ENCODE measurements at places on chromosomes 13 and 19.

DNA sequence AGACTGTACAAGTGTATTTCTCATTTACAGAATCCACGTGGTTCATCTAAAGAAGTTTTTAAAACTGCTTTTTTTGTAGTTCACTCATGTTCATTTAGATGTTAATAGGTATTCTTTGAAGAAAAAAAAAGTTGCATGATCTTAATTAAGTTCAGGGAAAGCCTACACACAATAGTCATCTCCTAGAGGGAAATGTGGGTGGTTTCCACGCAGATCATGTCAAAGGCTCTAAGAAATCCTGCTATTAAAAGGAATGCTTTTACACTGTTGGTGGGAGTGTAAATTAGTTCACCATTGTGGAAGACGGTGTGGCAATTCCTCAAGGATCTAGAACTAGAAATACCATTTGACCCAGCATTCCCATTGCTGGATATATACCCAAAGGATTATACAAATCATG lies 312.3 kb downstream of the GPC5 start:
- no peak for DNase-seq

- DNase-seq: no peak
These were observed 4.2 kb upstream of the B3GLCT start for GRCh38 chr13:31195616-31196015.

GRCh38 chr13:50094615-50095293 lies 79.5 kb downstream of the KCNRG start:
- no peak for DNase-seq

DNA sequence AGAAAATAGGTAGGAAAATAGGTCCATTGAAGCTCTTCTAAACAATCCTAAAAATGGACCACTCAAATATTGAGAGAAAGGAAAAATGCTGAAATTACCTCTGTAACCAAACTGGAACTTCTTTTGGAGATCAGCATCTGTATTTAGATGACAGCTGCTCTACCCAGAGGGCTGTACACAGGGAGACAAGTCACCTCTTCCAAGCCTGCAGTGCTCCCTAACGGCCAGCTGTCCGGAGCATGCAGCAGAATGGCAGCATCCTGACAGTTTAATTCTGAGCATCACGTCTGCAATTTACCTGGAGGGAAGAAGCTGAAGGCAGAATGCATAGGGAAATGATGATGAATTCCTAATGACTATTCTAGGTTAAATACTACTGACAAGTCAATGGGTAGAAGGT lies 62.8 kb upstream of the DIAPH3 start:
- no peak for DNase-seq

DNA sequence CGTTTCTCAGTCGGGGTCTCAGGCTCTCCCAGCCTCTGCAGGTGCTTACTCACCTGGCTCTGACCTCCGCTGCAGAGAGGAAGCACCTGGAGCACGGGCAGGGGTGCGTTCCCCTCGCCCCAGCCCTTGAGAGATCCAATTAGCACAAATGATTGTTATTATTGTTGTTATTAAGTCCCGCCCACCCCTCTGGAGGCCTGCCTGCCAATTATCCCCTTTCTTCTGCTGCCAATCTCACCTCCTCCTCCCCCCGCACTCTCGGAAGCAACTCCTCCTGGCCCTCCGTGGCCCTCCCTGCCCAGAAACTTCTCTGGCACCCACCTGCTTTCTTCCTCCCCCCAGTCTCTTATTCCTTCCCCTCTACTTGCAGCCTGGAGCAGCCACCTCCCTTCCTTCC lies 8.8 kb downstream of the ZNF787 start:
- DNase-seq: no peak

DNA sequence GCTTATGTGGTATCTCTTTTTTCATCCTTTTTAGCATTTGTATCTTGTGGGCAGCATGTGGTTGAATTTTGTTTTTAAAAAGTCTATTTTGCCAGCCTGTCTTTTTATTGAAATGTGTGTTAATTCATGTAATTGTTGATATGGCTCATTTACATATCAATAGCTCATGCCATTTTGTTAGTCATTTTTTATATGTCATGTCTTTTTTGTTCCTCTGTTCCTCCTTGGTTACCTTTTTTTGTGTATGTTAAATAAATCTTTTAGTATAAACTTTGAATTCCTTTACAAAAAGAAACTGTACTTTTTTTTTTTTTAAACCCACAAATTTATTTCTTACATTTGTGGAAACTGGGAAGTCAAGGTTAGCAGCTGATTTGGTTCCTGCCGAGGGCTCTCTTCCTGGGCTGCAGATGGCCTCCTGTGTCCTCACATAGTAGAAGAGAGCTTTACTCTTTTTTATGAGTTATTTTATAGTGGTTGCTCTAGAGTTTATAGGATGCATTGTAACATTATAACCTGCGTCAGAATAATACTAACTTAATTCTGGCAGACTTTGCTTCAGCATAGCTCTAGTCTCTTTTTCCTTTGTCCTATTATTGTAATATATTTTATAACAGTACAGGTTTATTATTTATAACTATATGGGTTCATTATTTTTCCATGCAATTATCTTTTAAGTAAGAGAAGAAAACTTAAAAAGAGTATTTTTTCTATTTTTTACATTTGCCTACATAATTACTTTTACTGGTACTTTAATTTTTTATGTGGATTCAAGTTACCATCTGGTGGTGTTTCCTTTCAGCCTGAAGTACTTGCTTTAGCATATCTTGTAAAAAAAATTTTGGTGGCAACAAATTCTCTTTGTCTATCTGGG lies 86.3 kb downstream of the URI1 start:
- no peak for DNase-seq

DNA sequence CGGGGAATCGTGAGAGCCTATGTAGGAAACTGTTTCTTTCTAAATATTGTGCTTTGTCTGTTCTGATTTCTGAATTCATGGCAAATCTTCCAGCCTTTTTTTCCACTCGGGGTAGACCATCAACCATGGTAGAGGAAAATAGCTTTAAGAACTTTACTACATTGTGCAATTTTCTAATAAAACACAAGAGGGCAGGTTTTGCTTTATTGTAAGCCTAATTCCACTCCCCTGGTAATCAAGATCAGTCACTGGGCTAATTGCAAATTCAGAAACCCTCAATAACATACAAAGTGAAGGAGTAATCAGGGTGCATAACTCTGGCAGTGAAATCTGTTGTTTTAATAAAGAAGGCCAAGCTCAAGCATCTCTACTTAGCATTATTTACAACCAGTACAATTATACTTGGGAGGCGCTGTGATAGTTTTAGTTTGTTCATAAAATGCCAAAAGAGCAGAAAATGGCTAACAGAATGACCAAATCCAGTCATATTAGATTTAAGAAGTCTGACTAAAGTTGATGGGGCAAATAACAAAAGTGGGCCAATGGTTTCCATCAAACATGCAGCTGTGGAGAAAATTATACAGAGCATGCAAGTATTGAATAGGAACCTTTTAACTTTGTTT lies 43.8 kb downstream of the DCT start:
- DNase-seq: no peak

DNA sequence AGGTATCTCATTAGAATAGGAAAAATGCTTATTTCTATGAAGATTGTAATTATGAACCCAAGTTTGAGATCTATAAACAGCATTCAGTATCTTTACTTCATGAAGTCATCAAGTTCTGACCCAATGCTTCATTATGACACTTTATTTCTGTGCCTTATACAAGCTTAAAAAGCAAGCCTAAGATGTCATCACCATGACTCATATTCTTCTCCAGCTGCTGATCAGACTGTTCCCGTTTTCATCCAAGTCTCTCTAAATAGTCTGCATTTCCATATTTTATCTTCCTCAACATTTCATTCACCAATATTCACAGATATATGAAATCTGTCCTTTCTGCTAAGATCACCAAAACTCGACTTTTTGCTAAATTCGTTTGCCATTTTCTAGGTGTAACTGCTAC lies 1247.2 kb upstream of the PRR20A start:
- DNase-seq: no peak

DNA sequence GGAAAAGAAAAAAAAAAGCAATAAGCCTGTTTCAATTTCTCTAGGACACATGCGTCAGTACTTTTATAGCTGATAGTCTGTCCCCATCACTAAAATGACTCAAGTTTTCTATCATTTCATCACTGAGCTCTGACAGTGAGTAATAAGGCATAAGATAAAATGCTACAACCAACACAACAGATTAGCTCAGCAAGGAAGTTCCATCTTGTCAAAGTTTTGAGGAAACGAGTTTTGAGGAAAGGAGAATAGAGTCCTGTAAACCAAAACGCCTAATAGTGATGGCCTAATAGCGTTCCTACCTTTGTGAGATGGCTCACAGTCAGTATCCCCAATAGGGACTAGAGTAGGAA lies 145.1 kb downstream of the LACC1 start:
- no peak for DNase-seq

DNA sequence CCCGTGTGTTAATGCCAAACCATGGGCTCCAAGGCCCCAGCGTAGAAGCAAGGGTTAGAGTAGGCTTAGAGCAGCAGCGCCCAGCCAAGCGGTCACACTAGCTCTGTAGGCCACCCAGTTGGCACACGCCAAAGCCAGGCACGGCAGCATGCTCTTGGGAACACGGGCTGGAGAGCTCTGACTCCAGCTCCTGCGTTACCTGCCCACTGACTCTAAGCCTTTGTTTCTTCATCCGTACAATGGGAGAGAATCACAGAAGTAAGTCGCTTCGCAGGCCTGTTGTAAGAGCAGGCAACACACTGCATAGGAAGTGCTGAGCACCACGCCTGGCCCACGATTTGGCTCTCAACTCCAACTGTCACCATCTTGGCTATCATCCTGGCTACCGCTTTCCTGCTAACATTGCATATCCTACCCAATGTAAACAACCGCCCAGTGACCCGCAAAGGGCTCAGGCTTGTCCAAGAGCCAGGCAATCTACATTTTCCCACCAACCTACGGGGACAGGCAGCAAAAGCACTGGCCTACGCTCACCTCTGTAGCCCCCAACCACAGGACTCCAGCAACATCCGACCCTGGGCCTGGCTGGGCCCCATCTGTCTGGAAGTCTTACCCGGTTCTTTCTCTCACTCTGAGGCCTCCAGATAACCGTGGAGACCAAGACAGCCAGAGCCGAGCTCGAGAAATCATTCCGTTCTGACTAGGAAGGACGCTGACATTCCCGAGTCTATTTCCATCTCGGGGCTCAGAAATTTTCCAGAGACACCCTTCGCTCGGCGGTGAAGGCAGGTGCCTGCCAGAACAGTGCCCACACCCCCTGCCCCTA lies 91.5 kb upstream of the ZNF507 start:
- no peak for DNase-seq

DNA sequence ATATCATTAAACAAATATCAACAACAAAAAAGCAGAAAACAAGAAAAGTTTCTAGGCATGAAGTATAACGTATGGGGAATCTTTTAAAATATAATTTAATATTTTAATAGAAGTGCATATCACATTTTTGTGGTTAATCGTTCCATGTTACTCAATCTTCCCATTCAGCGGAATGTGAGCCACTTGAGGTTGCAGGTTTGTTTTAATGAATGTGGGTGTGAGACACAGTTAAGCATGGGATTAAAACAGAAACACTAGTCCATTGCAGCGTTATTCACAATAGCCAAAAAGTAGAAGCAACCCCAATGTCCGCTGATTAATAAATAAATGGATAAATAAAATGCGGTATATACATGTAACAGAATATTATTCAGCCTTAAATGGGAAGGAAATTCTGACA lies 146.0 kb downstream of the NDFIP2 start:
- DNase-seq: no peak

DNA sequence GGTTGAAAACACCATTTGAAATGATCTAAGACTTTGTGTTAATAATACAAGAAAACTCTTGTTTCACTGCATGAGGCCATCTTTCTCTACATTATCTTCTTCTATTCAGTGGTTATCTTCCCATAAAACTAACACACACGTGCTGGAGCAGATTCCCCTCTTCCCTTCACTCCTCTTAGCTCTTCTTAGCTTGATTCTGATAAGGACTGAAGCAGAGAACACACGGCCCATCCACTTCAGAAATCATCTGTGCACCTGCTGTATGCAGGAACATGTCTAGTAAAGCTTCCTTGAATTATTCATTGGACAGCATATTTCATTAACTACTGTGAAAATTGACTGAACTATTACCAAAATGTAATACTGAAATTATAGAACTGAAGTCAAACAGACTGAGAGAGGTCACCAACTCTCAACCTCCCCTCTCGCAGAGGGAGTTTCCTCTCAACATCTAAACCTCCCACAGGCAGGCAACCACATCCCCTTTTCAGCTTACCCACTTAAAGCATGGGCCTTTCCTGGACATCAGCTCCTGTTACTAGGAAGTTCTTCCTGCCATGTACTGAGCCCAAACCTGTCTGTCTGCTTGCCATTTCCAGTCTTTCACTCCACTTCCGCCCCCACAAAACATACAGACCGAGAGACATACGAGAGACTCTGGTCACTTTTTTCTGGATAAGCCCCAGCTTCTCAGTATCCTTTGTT lies 113.9 kb downstream of the CRYL1 start:
- DNase-seq: no peak

GRCh38 chr13:56837161-56837560 lies 303.6 kb upstream of the PRR20A start:
- DNase-seq: no peak

GRCh38 chr19:41915021-41915775 lies 13.1 kb downstream of the ERFL start:
- no peak for DNase-seq

GRCh38 chr13:114002771-114003321 lies 29.0 kb upstream of the C13orf46 start:
- DNase-seq: no peak

DNA sequence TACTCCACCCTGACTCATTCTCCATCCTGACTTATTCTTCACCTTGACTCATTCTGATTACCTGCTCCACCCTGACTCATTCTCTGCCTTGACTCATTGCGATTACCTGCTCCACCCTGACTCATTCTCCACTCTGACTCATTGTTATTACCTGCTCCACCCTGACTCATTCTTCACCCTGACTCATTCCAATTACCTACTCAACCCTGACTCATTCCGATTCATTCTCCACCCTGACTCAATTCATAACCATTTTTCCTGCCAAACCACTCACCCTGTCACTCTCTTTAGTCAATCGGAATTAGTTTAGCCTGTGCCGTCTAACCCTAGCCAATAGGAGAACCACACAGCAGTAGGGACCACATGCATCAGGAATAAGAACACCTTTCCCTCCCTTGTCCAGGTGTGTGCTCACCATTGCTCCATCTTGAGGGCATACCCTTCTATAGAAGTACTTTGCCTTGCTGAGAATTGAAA lies 1227.4 kb upstream of the PCDH20 start:
- DNase-seq: no peak

- no peak for DNase-seq
These were observed 521.9 kb downstream of the DIAPH3 start for GRCh38 chr13:59641817-59642216.

- no peak for DNase-seq
These were observed 15.0 kb upstream of the PGLS start for GRCh38 chr19:17496337-17496997.

DNA sequence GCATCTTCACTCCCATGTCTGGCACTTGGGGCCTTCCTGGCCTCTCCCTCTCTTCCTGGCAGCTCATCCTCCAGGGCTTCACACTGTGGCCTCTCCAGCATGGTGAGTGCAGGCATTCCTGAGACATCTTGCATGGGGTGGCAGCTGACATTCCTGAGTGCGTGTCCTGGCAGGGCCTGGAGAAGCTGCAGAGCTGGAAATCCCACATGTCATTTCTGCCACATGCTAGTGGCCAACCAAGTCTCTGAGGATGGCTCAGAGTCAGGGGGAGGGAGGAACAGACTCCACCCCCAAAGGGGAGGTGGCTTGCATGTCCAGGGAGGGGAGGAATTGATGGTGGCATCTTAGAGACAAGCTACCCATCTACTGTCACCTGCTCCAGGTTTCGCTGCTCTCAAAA lies 41.6 kb upstream of the AMER2 start:
- no peak for DNase-seq

GRCh38 chr13:75363371-75363770 lies 118.6 kb downstream of the TBC1D4 start:
- DNase-seq: no peak

- DNase-seq: no peak
These were observed 155.3 kb upstream of the LSM14A start for GRCh38 chr19:34017024-34017423.
